ENCODE measurements at places on chromosomes 4 and X.

- DNase-seq, result no peak
These were observed 110.2 kb upstream of the PRPS2 start for GRCh38 chrX:12681047-12681446.

DNA sequence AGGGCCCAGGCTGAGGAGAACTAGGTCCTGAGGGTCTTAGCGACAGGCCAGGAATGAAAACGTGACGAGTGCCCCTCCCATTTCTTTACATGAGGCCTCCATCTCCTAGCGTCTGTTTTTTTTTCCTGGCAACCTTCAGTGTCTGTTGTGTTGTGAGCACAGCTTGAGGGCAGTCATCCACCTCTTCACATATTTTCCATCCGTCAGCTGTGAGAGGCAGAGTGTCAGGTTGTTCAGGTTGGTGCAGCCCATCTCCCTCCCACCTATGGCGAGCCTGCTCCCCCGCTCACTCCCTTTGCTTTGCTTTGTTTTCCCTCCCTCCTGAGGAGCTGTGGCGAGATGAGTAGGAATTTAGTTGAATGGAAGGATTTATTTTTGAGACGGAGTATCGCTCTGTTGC is 51.7 kb upstream of the CHRNA9 start:
- no peak for DNase-seq

- DNase-seq, result no peak
These were observed 224.8 kb upstream of the EDA2R start for GRCh38 chrX:66863721-66864120.

- DNase-seq, result no peak
These were observed 88.3 kb downstream of the VCX3A start for GRCh38 chrX:6446582-6446981.

- peak; percentile 19 for DNase-seq
These were observed 41.0 kb upstream of the SH3RF1 start for GRCh38 chr4:169311643-169312365.

DNA sequence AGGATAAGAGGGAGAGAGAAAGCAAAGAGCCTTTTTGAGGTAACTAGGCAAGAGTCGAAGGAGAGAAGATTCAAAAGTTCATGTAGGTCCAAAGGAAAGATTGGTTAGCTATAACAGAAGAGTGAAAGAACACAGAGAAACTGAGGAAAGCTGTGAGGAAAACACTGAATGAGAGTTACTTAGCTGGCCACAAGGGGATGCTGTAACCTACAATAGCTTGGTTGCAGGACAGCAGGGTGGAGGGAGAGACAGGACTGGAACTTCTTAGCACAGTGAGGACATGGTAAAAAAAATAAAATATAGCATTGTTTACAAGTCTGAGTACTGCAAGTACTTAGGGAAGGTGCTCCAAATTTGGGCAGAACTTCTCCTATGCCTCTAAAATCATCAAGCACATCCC is 48.3 kb downstream of the RAI2 start:
- DNase-seq, result no peak

Measured in HFF-Myc (cell line).